Cortex of kidney (tissue), 1 donor: ENCODE measurements at places on chromosomes 1 and 21.

- DNase-seq, result no peak
Measured at GRCh38 chr1:109263234-109263596, 13.9 kb downstream of the CELSR2 start.

DNA sequence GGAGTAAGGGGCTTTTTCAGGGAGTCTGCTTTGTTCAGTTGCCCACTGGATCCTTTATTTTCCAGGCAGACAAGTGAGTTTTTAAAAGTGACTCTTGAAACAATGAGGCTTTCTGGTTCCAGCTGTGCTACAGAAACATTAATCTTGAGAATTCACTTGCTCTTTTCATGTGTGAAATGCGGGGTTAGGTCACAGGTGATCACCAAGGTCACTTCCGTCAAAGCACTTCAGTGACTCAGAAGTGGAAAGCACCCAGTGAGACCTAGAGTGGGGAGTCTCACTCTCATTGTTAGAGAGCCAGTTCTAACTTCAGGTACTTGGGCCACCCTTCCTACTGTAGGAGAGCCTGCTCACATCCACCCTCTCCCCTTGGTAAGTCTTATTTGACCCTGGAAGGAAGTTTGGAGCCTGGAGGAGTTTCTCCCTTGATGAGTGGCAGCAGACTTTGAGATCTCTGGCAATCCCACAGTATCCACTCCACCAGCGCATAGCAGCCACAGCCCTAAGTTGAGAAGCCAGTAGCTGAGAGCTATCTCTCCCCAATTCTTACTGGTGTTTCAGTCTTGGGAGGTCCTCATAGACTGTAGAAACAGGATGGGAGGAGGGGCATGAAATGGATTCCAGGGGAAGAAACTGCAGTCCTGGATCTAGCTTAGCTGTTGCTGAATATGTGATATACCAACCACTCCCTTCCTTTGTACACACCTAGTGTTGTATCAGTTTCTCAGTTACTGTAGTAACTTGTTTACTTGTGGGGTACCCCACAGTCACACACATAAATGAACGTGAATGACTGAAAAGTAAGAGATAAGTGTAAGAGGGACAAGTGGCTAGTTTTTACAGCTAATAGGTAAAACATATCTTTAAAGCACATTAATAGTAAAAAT, 3.1 kb downstream of the TACSTD2 start:
- no peak for DNase-seq

DNA sequence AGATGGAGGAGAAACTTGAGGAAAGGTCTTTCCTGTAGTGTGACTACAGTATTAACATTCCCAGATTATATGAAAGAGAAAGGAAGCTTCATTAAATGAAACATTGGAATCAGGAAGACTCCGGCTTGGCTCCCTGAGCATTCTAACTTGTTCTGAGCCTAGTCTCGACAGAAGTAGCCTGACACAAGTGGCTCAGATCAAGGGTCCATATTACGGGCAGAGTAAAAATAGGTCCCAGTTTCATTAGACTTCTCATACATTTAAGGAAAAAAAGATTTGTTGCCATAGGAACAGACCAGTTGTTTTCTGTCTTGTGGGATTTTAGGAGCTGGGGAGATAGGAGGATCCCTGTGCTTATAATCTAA, 12.8 kb downstream of the SMAP2 start:
- DNase-seq, result no peak

DNA sequence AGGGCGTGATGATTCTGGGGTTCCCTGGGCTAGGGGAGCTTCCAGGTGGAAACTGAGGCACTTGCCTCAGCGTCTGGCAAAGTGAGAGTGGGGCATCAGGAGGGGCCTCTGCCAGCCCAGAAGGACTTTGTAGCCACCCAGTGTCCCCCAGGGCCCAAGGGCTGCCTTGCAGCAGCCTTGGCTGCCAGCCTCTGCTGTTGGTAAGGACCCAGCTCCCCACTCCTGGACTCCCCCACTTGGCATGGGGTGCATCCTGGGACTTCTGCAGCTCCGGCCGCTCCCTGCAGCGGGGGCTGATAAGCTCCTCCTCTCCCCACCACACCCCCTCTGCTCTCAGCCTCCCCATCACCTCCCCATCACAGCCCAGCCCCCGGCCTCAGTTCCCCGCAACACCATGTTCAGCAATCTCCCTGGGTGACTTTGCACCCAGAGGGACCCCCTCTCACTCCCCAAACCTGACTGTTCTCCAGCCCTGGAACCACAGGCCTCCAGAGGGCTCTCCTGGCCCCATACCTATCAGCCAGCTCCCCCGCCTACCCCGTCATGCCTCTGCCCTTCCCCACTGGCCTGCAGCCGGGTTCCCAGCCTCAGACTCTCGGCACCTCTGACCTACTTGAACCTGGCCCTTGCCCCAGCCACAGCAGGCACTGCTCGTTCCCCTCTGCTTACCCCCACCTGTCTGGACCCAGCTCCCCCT, 113.0 kb downstream of the CRYAA start:
- DNase-seq, result no peak

DNA sequence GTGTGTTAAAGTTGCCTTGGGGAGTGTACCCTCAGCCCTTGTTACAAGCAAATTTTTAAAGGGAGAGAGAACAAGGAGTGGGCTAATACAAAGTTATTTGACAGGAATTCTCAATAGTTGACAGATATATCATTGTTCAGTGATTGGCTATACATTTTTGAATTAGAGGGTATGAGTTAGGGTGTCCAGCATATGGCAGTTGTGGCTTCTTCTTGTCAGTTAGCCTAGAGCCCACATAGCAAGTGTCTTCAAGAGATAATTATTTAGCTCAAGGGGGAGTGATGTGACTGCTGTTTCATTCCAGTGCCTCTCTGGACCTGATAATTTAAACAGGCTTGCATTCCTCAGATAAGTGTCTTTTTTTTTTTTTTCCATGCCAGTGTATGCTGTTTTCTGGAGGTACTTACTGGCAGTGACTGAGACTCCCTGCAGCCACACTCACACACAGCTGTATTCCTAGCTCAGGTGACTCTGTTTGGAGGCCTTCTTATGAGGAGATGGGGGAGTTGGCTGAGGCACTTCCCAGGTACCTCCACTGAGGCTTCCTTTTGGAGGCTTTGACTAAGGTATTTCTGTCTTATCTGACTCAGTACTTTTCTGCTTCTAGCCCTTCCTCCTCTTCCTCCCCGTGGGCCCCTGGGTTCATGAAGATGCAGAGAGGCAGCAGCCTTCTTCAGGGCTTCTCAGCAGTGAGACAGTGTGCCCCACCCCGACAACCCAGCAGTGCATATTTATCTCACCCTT, 32.3 kb downstream of the IVNS1ABP start:
- no peak for DNase-seq

DNA sequence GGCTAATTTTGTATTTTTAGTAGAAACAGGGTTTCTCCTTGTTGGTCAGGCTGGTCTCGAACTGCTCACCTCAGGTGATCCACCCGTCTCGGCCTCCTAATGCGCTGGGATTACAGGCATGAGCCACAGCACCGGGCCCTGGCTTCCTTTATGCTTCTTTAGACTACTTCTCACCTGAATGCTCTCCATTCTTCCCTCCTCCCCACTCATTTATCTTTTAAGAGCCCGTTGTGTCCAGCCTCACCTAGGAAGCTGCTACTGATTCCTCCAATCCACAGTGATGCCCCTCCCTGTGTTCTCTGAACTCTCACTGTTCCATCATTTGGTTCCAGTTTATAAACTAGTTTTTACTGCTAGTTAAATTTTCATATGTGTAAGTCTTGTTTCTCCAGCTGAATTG, 44.9 kb upstream of the NR5A2 start:
- DNase-seq, result no peak

DNA sequence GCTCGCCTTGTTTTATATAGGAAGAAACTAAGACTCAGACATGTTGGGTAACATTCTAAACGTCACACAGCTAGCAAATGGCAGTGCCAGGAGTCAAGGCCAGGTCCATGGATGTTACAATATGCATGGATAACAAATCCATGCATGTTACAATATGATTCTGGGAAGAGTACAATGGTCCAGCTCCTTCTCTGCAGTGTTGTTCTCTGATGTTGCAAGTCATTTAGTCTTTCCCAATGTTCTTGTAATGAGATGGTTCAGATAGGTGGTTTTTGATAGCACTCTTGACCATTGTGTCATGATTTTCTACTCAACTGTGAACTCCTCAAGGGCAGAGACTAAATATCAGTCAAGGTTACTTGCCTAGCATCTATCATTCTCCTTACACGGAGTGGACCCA, 15.7 kb upstream of the LRRN2 start:
- DNase-seq, result no peak

GRCh38 chr21:34881421-34881820, 167.7 kb downstream of the RUNX1 start:
- no peak for DNase-seq

- no peak for DNase-seq
Measured at GRCh38 chr1:42469727-42470126, 6.6 kb downstream of the CCDC30 start.

- DNase-seq, result no peak
Measured at GRCh38 chr1:200778766-200779165, 40.1 kb downstream of the CAMSAP2 start.

DNA sequence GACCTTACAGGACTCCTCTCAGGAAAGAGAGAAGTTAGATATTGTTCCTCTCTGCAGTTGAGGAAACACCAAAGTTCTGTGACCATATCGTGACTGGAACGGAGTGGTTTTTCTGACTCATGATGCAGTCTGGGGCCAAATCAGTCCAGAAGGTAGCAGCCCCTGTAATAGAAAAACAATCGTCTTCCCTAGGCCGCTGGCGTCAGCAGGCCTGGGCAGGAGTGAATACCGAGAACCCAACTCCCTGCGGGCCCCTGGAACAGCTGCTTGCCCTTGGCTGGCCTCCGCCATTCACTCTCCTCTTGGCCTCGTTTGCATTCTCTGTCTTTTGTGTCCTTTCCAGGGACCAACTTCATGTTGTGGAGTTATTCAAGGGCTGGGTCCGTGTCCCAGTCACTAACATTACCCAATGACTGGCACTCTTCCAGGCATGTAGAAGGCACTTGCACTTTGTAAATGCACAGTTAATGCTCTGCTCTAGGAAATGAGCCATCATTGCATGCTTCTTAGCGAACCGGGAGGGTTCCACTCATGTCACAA, 10.9 kb upstream of the CD101 start:
- no peak for DNase-seq

DNA sequence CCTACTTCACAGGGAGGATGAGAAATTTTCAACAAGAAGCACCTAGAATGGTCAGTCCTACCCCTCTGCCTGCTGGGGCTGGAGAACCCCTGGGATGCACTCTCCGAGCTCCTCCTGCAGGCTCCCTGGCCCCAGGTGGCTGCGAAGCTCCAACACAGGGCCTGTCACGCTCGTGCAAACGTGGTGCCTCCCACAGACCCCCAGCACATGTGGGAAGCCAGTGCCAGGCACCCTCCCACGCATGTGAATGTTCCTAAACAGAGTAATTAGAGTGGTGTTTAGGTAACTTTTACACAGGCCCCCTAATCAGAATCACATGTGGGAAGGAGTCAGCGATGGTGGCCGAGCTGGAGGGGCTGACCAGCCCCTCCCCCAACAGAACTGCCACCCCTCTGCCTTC, 28.4 kb downstream of the GLIS1 start:
- DNase-seq, result no peak

GRCh38 chr1:226476648-226477319, 68.9 kb upstream of the PARP1 start:
- DNase-seq, result no peak

GRCh38 chr1:163933437-163933836, 611.7 kb downstream of the NUF2 start:
- no peak for DNase-seq

- DNase-seq, result no peak
Measured at GRCh38 chr1:36149973-36150295, 648 bp upstream of the TRAPPC3 start.

DNA sequence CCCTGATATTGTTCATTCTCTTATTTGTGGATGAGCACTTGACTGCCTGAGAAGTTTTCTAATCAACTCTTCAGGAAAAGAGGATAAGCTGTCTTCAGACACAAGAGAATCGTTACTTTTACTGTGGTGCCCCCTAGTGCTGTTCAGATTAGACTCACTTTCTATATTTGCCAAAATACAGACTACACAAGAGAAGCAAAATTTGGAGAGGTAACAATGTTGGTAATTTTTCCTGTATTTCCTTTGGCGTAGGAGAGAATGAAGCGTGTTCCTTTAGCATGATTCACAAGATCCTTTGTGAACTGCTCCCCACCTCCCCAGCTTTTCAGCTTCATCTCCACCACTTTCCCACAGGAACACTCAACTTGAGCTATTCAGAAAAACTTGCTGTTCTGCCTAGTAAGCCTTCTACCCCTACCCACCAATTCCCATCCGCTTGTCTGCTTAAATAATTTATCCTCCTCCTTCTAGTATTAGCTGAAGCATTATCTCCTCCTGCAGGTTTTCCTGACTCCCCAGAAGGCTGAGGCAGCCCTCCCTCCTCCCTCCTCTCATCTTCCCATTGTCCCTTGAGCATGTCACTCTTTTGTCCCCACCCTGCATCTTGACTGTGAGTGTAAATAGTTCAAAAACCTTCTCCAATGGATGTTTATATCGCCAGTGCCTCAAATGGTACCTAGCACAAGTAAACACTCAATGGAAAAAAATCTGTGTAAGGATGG, 4.5 kb downstream of the TNFSF4 start:
- DNase-seq, result no peak

DNA sequence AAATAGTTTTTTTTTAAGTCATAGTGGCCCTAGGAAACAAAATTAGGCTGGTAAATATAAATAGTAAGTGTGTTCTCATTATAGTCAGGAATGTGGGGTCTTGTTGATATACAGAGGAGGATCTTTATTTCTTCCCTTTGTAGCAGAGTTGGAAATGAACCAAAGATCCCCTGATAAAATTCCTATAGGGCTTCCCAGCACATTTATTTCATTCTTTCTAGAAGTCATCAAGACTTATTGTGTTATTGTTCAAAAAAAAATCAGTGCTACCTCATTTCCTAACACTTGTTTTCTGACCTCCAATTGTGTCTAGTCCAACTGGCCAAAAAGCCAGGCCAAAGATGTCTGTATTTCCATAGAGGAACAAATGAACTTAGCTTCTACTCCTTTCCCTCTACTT, 7.6 kb upstream of the PLEKHO1 start:
- no peak for DNase-seq

GRCh38 chr1:145771056-145771455, 51.8 kb downstream of the CD160 start:
- no peak for DNase-seq

GRCh38 chr1:234578735-234579134, 31.2 kb downstream of the IRF2BP2 start:
- DNase-seq, result no peak
